ENCODE measurements at places on chromosomes 6 and 20.

DNA sequence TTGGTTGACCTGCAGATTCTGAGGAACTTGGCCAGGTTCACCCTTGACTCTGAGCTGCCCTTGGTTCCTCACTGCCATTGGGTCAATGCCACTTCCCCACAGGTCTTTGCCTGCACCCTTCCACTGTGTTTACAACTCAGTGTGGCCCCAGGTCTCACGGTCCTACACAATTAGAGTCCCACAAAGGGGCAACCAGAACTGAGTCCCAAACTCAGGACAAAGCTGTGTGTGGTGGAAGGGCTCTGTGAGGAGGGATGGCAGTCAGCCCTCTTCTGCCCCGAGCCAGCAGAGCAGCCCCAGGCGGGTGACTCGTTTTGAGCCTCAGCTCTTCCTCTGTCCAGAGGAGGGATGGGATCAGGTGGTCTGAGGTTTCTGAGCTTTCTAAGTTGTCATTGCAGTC, 69.5 kb downstream of the NPEPL1 start:
- DNase-seq, result no peak

DNA sequence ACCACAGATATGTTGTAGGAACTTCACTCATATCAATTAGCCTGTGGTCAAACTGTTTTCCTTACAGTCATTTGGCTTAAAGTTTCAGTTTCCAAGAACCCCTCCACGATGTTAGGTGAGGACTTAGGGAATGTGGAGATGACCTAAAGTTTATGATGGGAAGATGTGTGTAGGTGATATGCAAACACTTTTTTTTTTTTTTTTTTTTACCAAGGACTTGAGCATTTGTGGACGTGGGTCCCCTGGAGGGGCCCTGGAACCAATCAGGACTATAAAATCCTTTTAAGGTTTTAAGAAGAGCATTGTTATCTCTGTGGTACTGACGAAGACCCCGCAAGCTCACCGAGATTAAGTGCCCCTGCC, 478 bp upstream of the MTHFD1L start:
- DNase-seq, result no peak

DNA sequence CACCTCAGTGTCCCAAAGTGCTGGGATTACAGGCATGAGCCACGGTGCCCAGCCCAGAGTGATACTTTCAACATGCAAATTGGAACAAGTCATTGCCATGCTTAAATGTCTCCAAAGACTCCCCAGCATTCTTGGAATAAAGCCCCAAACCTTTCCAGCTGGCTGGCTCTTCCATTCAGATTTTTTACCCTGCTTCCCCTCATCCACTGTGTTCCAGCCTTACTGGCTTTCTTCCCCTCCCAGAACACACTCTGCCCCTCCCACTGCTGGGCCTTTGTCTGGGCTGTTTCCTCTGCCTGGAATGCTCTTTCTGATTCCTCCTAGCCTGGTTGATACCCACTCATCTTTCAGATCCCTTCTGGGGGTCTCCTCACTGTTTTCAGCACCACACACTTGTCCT, 40.1 kb upstream of the NNAT start:
- no peak for DNase-seq

DNA sequence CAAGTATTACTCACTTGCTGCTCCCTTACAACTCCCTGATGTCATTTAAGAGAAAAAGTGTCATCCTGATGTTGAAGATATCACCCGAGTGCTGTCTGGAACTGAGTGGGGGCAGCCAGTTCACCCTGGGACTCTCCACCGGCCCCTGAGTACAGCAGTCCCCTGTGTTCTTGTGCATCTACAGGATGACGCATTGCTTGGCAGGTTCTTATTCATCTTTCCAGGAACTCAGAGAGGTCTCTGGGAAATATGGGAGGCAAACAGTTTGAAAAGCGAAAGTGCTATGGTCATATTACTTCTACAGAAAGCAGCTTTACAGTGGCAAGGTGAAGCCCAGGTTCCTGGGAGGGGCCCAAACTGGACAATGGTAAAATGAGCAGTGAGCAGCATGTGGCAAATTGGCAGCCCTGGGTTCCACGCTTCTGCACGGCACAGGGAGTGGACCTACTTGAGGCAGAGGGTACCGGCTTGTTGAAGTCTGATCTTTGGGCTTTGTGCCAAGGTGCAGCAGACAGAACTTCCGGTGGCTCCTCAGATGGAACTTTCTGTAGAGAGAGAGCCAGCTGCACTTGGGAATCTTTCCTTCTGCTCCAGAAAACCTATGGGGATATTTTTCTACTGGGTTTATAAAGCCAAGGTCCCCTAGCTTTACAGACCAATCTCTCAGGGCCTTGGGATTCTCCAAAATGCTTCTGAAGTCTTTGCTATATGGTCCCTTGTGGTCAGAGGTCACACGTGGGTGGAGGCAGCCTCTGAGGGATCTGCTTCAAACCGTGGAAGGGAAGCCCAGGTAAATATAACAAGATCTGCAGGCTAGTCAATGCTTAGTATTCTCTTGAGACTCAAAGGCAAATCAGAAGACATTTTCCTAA, 128.3 kb downstream of the MAP3K7 start:
- no peak for DNase-seq

DNA sequence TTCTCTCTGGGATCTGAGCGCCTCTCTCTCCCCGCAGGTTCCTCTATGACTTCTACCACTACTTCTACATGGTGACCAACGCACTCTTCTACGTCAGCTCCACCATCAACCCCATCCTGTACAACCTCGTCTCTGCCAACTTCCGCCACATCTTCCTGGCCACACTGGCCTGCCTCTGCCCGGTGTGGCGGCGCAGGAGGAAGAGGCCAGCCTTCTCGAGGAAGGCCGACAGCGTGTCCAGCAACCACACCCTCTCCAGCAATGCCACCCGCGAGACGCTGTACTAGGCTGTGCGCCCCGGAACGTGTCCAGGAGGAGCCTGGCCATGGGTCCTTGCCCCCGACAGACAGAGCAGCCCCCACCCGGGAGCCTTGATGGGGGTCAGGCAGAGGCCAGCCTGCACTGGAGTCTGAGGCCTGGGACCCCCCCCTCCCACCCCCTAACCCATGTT, 36.3 kb upstream of the MRGBP start:
- no peak for DNase-seq

DNA sequence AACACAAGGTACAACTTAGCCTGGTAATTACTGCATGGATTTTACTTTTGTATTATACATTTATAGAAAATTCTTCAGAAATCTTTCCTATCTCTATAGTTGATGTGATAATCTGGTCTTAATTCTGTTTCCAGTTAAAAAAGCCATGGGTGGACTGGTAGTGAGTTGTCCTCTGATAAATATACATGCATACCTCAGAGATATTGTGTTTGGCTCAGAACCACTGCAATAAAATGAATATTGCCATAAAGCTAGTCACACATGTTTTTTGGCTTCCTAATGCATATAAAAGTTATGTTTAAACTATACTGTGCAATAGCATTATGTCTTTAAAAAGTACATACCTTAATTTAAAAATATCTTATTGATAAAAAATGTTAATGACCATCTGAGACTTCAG, 708.6 kb upstream of the MARCKS start:
- DNase-seq, result no peak

GRCh38 chr20:51023617-51024155, 779 bp upstream of the KCNG1 start:
- peak; percentile 7 for DNase-seq

DNA sequence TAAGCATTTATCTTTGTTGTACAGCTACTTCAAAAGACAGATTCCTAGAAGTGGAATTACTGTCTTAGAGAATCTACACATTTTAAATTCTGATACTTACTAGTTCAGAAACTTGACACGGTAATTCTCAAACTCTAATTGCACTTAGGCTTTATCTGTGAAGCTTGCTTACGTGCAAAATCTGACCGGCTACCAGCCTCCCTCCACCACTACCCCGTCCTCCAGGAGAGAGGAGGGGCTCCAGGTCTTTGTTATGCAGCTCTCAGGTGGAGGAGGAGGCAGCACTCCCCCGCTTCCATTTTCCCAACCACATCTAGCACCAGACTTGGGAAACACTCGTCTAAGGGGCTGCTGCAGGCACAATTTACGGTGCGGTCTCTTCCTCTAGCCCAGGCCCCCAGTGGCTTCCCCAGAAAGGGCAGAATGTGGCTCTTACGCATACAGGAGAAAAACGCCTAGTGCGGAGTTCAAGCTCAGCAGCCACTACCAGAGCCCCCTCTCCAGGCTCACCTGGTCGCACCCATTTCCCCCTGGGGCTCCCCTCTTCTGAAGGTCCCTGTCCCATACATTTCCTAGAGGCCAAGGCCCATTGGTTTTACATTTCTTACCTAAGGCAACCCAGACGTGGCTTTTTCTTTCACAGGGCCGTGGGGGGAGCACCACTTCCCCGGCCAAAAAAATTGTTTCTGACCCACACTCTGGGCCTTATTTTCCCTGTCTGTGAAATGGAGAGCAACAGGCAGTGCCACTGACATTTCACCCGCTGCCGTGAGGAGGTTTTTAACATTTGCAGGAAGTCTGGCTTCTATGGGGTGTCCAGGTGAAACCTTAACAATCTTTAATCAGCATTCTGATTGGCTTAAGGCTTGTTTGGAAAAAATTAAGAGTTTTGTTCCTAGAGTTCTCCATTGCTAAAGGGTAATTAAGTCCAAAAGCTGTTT, 1.6 kb upstream of the TGIF2 start:
- DNase-seq, result no peak

GRCh38 chr20:59825944-59826759, 107.3 kb downstream of the SYCP2 start:
- DNase-seq, result no peak

GRCh38 chr20:7358670-7359069, 581.6 kb downstream of the HAO1 start:
- DNase-seq, result no peak

- DNase-seq, result no peak
Observed at GRCh38 chr6:5150551-5151075, 65.5 kb downstream of the PPP1R3G start.

- DNase-seq, result peak; percentile 90
Observed at GRCh38 chr6:28474441-28475219, 31.3 kb upstream of the ZSCAN23 start.

DNA sequence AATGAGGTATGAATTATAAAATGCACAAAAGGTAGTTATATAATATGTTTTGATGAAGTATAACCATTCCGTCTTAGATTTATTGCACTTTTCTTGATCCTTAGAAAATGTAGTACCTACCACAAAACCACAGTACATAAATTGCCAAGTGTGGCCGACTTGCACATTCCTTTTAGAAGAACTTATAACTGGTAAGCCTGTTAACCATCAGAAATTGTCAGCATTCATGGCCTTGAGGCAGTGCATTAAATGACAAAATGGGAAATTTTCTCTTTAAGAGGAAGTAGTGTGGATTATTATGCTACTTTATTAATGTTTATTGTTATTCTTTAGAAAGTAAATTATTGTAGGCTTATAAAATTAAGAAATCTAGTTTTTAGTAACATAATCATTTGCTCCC, 29.6 kb downstream of the TAB2 start:
- DNase-seq, result peak; percentile 46

DNA sequence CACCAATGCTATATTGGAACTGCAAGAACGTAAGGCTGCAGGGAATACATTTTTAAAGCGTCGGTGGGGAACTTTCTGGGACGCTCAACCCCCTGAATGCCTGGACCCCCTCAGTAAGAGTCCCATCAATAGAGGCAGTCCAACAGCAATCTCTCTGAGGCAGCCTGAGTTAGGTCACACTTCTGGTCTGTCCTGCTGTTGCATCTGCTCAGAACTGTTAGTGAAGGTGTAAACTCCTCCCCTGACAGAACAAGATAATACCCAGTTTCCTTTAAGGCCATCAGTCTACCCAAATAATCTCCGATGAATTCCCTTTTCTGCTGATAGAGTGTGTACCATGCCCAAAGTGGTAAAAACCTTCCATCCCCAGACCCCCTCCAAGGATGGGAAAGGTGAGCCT, 1.1 kb upstream of the RNGTT start:
- no peak for DNase-seq

GRCh38 chr20:32685541-32686529, 12.1 kb upstream of the C20orf203 start:
- DNase-seq, result peak; percentile 97

GRCh38 chr6:100464903-100465700, at the start of gene SIM1:
SIM1 (minus strand) TSS chr6:100464921; CDS start chr6:100463468, 1,453 bp downstream.
- peak; percentile 53 for DNase-seq

DNA sequence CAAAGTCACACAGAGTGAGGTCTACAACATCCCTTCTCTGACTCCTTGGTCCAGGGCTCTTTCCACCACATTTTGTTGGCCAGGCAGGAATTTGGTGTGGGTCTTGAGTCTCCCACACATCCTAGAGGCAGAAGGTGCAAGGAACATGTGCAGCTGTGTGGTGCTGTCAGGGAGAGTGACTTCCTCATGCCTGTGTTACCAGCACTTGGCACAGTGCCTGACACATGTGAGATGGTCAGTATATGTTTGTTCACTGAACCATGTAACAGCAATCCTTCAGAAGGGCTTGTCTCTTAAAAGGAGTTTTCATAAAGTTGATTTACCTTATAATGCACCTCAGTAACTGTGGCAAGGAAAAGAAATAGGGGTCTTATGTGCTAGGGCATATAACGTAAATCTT, 168.5 kb downstream of the CDC5L start:
- DNase-seq, result no peak

DNA sequence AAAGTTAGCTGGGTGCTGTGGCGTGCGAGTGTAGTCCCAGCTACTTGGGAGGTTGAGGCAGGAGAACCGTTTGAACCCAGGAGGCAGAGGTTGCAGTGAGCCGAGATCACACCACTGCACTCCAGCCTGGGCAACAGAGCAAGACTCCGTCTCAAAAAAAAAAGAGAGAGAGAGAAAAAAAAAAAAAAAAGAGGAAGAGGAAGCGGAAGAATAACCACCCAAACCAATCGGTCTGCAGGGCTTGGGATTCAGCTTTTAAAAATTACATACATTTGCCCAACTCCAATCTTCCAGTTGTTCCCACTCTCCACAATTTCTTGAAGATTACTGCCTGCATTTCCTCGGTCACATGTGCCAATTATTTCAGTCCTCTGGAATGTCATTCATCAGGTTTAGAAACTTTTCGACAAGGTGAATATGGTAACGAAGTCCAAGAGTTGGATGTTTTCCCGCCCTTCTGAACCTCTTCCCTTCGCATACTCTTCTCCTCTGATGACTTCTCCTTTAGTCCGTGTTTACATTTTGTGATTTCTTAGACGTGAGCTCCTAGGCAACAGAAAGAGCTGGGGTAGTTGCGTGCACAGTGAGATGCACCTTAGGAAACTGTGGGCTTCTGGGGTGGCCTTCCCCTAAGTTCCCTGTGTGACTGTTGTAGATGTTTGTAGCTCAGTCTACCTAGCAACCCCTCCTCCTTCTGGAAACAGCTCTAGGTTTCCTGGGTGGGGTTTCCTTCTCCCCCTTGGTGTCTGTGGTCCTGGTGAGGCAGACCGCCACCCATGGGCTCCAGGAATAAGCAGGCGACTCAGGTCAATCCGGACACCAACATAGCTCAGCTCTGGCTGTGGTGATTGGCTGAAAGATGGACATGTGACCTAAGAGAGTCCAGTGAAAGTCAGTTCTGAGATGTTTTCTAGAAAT, 63.0 kb upstream of the NCOA3 start:
- DNase-seq, result no peak

GRCh38 chr20:63103402-63104311, 96.9 kb upstream of the BHLHE23 start:
- DNase-seq, result peak; percentile 10

- DNase-seq, result no peak
Observed at GRCh38 chr20:44039147-44039546, 124.5 kb downstream of the TOX2 start.
